ENCODE measurements at places on chromosomes 16 and 17.

DNA sequence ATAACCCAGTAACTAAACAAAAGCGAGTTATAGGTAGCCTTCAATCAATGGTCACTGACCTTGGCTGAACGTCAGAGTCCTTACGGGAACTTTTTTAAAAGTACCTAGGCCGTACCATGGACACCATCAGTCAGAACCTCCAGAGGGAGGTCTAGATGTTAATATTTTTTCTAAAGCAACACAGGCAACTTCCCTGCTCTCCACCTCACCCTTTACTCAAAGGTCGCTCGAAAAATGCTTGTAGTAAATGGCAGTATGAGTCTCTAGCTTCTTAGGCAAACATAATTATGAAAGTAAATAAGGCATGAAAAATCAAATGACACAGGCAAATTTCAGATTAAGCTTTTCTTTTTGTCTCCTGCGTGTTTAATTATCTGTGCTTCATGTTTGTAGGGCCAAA, 82.1 kb downstream of the SLC39A11 start:
- DNase-seq = no peak

DNA sequence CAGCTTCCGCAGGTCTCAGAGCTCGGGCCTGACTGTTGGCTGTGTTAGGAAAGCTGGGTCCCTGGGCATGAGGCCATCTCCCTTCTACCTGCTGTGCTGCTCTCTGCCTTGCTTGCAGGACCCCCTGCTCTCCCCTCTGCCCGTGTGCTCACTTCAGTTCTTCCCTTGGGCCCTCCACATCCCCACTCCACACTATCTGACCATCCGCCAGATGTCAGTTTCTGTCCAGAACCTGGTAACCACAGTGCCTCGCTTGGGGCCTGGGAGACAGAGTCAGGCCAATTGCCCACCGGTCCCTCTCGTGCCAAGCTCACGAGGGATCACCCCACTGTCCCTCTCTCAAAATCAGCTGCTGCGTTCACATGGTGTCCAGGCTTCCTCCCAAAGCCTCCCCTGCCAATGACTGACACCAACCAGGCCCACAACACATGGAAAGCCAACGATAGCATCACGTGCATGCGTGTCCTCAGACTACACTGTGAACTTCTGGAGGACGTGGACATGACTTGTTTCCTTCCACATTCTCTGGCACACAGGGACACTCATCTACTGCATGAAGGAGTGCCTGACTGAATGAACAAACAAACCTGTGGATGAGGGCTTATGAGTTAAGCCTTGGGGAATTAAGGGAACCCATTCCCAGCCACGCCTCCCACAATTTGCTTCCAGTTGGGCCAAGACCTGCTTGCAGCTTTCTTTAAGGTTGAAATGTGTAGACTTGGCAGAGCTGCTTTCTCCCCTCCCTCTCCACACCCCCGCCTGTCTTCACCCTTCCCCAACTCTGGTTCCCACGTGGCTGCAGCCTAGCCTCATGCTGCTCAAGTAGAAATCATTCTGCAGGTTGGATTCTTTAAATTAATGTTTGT, 72.5 kb upstream of the ZNF423 start:
- no peak for DNase-seq

GRCh38 chr16:9096416-9096952, 5.0 kb downstream of the HAPSTR1 start:
- DNase-seq = no peak

DNA sequence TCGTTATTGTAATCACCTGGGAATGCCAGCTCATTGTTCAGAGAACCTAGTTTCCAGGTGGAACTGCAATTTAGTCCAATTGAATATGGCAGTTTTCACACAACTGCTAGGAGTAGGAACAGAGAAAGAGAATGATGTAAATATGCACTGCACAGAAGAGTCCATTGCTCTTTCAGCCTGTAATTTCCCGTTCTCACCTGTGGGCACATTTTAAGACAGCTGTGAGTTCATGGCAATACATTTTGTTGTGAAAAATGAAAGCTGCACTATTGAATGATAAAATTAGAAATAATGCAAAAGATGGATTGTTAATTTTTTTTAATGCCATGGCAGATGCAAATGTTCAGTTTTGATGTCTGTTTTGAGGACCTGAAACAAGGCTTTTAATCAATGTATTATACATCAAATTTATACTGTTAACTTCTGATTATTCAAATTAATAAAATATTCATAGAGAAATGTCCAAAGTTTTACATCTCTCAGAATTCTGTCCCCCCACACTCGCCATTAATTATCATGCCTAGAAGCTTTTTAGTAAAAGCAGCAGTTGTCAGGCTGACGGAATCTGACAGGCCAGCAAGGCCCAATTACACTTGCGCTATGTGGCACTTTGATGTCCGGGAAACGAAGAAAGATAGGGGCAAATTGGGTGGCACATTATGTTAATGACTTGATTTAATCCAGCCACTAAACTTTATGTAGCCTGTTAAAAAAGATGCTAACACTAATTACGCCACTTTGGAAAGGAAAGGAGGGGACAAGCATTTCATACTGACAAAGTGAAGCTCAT, 72.2 kb downstream of the RPGRIP1L start:
- no peak for DNase-seq

DNA sequence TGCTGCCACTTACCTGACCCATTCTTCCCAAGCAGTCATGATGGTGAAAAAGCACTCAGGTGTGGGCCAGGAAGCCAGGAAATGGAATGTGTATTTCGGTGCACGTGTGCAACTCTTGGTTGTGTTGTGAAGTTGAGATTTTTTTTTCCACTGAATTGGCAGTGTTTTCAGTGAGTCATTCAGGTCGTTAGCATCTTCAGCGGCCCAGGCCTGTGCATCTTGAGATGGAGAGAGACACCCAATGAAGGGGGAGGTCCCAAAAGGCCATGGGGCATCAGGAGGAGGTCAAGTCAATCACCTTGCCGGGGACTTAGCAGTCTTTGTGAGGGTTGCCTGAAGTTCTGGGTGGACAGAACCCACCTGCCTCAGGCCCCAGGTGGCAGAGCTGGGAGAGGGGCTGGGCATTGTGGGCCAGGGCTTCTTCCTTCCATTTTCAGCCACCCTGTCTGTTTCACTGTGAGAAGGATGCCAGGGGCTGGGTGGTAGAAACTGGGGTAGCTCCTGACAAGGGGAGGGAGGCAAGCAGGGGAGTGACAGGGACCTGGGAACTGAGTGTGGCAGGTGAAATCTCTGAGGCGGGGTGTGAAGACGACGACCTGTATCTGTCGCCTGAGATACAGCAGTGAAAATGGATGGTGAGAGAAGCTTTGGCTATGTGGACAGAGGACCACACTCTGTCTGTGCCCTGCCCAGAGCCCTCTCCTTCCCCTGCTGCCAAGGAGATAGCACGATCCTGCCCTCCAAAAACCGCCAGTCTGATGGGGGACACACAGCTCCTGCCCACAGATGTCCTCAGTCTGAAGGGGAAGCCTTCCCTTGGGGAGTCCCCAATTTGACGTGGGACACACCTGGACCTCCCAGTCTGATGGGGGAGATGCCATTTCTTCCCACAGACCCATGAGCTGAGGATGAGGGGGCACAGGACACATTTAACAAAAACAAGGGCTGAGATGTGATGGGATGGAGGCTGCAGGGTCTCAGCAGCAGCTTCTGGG, 11.9 kb downstream of the TBKBP1 start:
- DNase-seq = no peak

GRCh38 chr16:27113341-27113841, 46.7 kb downstream of the C16orf82 start:
- DNase-seq = no peak

GRCh38 chr17:34658811-34659560, 79.6 kb downstream of the TMEM132E start:
- no peak for DNase-seq

DNA sequence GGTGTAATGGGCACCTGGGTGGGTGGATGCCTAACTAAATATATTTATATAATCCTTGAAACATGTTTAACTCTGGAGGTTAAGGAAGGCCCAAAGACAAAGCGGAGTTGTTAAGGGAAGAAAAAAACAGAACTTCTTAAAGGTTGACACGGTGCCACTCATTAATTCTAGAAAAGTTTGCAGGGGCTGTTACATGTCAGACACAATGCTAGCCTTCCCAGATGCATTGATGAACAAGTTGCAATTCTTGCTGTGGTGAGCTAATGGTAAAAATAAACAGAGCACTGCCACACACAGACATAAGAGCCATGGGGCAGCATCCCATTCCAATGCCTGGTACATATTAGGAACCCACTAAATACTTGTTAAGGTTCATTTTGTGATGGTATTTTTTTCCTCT, 109.5 kb downstream of the CDH13 start:
- no peak for DNase-seq

DNA sequence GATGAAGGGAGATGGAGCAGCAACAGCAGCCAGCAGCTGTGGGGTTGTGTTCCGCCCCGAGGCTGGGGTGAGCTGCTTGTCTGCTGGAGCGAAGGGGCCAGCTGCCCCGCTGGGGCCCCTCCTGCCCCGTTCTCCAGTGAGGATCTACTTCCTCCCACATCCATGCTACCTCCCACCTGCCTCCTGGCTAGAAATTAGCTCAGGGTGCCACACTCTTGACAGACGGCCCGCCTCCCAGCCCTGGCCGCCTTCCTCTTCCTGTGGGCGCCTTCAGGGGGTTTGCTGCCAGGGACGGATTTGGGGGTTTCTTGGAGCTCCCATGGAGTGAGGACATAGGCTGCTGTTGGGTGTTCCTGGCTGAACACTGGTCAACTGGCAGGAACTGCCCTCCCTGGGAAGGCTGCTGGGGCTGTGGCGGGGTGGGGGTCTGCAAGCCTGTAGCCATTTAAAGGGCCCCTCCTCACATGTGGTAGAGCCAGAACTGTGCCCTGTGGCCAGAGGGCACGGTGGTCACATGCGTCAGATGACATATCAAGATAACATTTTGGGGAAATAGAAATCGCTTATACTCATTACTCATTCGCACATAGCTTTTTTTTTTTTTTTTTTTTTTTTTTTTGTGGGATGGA, 13.1 kb downstream of the TBC1D24 start:
- no peak for DNase-seq

GRCh38 chr16:48408688-48409087, 23.5 kb upstream of the SIAH1 start:
- peak; percentile 67 for DNase-seq

DNA sequence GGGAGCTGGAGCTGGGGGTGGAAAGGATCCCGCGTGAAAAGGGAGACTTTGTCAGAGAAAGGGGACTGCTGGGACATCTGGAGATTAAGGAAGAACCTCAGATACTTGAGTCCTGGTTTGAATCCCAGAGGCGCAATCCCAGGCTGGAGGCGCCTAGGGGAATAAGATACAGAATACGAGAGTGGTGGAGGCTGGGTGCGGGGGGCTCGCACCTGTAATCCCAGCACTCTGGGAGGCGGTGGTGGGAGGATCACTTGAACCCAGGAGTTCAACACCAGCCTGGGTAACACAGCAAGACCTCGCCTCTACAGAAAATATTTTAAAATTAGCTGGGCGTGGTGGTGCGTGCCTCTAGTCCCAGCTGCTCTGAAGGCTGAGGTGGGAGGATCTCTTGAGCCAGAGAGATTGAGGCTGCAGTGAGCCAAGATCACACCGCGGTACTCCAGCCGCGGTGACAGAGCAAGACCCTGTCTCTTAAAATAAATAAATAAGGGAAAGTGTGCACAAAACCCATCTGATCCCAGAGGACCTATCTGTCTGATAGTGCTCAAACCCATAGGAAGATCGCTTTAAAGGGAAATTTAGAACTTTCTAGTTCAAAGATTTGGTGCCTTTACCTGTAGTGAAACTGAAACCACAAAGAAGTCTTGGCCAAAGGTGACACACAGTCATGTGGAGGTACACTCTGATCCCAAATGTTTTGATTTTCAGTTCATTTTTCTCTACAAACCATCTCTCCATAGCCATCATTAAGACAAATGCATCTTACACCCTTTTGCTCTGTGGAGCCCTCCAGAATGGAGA, 617 bp upstream of the SCRN2 start:
- DNase-seq = no peak

GRCh38 chr17:31915456-31916100, 14.1 kb upstream of the UTP6 start:
- DNase-seq = no peak

GRCh38 chr17:3512505-3513171, 36.8 kb downstream of the ASPA start:
- DNase-seq = peak; percentile 18

DNA sequence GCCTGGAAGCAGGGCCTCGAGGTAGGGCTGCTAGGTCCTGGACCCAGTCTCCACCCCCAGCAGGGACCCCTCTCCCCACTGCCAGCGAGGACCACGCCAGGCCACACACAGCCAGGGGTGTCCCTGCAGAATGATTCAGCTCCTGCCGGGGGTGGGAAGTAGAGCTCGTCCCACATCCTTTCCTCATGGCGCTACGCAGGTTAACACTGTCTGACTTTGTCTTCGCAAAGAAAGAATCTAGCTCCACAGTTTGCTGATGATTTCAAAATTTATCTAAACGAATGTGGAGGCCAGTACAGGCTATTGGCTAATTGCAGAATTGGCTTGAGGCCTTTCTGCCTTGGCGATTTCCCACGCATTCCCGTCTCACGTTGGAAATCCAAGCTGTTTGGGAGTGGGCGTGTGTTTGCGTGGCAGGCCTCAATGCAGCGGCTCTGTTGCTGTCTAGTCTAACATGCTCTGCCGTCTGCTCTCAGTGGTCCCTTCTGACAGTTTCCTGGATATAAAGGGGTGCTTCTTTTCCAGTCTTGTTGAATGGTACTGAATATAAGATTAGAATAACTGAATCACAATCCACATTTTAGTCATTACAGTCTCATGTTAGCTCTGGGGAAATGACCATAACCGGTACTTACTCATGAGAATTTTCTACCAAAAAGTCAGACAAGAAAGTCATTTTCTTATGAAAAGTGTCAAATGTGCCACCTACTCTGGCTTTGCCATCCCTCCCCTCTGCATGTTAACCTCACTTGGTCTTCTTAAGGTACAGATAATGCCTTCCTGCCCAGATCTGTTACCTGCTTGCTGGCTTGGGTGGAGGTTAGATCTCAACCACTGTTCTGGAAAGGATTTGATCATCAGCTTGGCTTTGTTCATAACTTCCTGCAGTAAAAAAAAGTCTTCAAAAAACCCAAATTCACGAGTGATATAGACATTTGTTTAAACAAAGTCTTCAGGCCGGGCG, 252.4 kb downstream of the NTN1 start:
- no peak for DNase-seq

GRCh38 chr17:1232786-1233185, 37.5 kb upstream of the BHLHA9 start:
- peak; percentile 9 for DNase-seq

DNA sequence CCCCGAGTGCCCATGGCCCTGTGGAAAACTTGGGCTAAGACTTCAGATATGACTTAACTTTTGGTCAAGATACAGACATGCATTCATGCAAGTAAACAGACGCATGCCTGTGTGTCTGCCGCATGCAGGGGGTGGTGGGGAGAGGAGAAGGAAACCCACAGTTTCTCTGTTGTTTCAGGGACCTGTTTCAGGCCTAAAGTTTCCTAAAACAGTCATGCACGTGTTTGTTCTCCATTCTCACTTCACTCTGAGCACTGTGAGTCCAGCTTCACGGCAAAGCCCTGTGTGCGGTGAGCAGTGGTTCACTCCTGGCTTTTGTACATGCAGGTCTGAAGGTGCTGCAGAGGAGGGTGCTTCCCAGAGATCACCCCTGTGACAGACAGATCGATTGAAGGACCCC, 158.7 kb downstream of the FOXL1 start:
- DNase-seq = no peak

GRCh38 chr16:54175169-54175551, 111.4 kb downstream of the IRX3 start:
- no peak for DNase-seq

- DNase-seq = no peak
Measured at GRCh38 chr17:81230043-81230820, 7.5 kb upstream of the CEP131 start.

GRCh38 chr16:9300252-9300651, 208.8 kb downstream of the HAPSTR1 start:
- DNase-seq = no peak

- DNase-seq = no peak
Measured at GRCh38 chr16:56257239-56257638, 66.0 kb downstream of the GNAO1 start.
